ENCODE measurements at places on chromosomes 16 and 17.

GRCh38 chr17:17372856-17373520 lies 69.8 kb downstream of the NT5M start:
- DNase-seq, result no peak

GRCh38 chr17:65529761-65530522 lies 31.5 kb downstream of the AXIN2 start:
- no peak for DNase-seq

GRCh38 chr16:78896280-78896679 lies 704.3 kb downstream of the MAF start:
- DNase-seq, result no peak

- DNase-seq, result no peak
Observed at GRCh38 chr16:68490358-68490757, 42.0 kb upstream of the SMPD3 start.

- DNase-seq, result peak; percentile 47
Observed at GRCh38 chr17:73165616-73166404, 1.0 kb downstream of the SSTR2 start.

DNA sequence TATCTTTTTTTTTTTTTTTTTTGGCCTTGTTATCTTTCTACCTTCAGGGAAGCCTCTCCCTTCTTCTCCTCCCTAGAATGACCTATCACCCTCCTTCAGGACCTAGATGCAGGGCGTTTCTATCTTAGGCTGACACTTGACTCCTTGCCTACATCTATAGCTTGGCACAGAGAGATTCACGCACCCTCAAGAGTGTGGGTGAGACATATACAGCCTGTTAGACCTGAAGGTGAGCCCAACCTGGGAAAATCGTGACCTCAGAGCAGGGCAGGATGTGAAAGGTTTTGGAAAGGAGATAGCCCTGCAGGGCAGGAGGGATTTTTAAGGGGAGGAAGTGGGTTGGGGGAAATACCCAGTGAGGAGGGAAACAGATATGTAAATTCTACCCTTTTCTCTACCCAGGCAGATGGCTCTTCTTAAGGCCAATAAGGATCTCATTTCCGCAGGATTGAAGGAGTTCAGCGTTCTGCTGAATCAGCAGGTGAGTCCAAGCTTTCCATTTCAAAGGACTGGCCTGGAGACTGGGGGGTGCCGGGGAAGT lies at the start of gene AHSP:
AHSP (plus strand) TSS at position 167 of the 541 bp plus-strand sequence; CDS start at position 407, 240 bp downstream.
- DNase-seq, result no peak

- no peak for DNase-seq
Observed at GRCh38 chr17:44334727-44335126, 10.1 kb upstream of the SLC25A39 start.

- DNase-seq, result no peak
Observed at GRCh38 chr16:51579652-51580360, 428.7 kb upstream of the SALL1 start.

DNA sequence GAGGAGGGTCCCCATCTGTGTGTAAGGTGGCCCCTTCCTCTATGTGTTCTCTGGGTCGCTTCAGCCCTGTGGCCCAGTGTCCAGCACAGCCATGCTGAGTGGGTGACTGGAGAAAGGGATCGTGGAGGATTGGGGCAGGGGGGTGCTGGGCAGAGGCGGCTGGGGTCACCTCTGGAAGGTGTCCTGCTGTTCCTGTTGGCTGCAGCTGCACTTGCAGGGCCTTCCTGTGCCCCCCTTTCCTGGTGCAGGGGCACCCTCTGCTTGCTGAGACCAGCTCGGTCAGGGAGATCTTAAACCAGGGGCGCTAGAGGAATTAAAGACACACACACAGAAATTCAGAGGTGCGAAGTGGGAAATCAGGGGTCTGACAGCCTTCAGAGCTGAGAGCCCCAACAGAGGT lies 11.1 kb downstream of the IL32 start:
- no peak for DNase-seq

- no peak for DNase-seq
Observed at GRCh38 chr16:657487-657886, 8.3 kb downstream of the WDR90 start.

DNA sequence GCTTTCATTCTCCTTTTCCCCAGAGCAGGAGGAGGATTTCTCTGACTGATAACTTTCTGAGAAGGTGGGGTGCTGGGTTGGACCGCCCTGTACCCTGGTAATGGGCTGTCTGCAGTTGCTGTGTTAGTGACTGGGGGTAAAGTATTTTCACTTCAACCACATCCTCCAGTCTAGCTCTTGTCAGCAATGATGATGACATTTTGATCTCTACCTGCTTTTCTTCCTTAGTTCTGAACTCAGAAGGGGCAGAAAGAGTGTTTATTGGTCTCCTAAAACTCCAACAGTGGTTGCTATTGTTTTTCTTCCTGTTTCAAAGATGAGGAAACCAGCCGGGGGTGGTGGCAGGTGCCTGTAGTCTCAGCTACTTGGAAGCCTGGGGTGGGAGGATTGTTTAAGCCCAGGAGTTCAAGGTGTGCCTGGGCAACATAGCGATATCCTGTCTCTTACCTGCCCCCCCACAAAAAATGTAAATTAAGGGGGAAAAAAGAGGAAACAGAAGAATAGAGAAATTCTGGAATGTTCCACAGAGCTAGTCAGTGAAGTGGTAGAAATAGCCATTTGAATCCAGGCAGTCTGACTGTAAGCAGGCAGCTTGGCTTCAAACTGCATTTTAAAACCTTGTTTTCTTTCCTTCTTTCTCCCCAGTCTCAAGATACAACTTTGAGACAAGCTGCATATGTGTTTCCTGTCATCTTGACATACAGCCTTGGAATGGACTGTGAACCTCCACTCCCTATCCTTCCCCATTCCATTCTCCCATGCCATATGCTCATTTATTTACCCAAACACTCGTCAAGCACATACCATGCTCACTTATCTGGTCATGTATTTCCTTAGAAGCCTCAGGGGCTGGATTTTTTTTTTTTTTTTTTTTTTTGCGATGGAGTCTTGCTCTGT lies 3.3 kb upstream of the N4BP1 start:
- DNase-seq, result no peak

DNA sequence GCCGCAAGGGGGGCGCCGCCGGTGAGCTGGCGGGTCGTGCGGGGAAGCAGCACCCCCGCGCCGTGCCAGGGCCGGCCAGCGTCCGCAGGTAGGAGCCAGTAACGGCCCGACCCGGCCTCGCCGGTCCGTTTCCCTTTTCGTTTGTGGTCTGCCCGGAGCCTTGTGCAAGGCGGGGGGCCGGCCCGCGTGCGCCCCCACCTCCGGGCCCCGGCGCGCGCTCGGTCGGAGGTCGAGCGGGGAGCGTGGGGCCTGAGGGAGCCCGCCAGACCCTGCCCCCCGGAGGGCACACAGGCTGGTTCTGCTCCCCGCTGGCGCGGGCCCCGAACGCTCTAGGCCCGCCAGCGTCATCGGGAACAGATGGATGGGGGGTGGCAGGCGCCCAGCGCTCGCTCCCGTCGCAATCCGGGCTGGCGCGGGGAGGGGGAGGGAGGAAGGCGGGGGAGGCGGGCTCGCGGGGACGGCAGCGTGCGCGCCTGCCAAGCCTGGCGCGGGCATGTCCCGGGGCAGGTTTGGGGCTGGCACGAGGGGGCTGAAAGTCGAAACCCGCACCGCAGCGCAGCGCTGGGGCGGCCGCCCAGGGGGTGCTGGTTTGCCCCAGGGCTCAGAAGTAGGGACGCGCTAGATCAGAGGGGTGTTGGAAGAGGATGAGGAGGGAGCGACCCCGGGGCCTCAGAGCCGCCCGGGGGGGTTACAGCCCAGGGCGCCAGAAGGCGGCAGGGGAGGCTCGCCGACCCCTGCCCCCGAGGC lies 1.5 kb upstream of the GSE1 start:
- peak; percentile 75 for DNase-seq

DNA sequence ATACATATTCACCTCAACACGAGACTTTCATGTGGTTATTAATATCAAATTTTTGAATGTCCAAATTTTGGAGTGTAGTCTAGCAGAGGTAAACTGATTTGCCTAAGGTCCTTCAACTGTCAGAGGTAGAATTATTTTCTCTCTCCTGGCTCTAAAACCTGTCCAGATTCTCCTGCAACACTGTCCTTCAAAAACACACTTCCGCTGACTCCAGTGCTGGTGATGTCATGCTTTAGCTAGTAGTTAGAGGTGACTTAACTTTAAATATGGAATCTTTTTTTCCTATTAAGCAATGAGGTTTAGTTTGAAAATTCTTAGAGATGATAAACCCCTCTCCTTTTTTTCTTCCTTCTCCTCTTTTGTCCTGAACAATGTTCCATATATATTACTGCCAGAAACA lies 10.8 kb upstream of the CBLN1 start:
- no peak for DNase-seq

DNA sequence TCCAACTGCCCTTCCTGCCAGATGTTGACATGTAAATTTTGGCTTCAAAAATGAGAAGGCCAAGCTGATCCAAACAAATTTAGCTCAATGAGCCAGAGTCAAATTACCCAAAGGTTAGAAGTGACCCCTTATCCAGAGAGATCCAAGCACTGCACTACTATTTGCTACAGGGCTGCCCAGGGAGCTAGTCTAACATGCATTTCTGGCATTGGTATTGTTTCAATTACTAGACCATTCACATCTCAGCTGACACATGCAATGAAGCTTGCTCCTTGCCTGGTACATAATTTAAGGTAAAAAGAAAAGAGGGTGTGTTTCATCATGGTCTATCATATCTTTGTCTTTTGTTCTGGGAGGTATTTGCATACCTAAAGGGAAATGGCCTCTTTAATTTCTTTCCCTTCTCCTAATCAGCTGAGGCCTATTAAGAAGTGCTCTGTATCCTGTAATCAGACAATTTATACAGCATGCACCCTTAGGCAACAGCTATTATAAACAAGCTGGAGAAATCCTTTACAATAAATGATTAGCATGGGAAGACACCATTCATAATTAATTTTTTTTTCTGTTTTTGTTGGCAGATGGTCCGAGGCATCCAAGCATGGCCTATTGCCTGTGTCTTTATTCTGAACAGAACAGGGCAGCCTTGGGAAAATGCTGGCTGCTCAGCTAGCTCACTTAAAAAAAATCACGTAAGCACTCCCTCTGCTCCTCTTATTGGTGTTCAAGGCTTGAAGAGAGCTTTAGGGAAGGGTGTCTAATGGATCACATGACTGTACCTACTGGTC lies 161.5 kb upstream of the SALL1 start:
- no peak for DNase-seq

GRCh38 chr17:61317779-61318178 lies 81.9 kb upstream of the TBX2 start:
- DNase-seq, result no peak

DNA sequence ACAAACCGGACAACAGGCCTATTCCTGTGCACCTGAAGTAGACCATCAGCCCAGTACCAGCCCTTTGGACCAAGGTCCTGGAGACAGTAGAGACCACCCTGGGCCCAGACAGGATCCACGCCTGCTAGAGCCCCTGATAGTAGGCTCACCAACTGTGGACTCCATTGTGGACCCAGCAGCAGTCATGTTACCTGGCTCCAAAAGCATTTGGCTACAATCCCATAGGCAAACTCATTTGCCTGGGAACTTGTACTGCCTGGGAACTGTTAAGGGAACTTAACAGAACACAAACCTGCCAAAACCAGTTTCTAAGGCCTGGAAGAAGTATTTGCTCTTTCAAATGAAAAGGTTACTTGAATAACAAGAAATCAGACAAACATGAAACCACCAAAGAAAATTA lies 10.0 kb upstream of the ACSM1 start:
- no peak for DNase-seq

DNA sequence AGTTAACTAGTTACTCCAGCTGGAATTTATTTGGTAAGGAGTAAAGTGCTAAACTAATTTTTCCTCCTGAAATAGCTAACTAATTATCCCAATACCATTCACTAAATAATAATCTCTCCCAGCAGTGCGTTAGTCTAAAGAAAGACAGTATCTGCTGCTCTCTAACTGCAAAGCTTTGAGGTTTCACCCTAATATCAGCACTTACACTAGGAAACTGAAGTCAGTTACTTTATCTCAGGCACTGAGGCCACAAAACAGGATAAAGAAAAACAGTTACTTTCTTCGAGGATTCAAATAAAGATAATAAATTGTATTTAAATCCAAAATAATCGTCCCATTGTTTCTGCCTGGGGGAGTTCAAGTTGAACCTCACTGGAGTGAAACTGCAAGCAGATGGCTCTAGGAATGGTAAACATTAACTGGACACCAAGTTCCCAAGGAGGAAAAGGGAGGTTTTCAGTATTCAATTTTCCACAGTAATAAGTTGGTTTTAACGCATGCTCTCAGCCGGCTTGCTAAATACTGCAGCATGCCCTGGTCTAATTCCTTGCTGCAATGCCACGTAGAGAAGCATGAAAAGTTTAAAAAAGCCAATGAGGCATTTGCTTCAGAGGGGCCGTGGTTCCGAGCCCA lies 20.0 kb upstream of the FOXJ1 start:
- DNase-seq, result no peak

DNA sequence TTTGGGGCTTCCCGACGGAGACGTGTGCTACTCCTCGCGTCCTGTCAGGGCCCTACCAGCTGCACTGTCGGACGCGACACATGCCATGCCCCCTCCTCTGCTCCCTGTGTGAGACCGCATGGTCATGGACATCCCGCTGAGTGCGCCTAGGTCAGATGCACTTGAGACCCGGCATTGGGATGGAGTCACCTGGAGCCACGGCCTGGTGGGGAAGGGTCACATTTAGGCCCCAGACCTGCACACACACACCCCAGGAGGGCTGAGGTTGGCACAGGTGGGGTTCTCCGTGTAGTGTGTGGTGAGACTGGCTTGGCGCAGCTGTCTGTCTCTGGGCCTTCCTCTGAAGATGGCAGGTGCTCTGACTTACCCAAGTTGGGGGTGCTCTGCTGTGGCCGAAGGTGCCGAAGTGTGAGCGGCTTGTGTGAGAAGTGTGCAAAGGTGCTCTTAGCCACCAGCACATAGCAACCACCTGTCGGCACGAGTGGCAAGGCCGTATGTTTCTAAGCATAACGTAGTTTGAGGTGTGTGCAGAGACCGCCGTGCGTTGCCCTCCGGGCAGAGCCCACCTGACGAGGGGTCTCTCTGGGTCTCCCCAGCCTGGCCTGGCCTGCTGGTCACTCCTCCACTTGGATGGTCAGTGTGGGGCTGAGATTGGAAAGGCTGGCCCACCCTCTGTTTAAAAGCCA lies 108.6 kb downstream of the BANP start:
- no peak for DNase-seq

DNA sequence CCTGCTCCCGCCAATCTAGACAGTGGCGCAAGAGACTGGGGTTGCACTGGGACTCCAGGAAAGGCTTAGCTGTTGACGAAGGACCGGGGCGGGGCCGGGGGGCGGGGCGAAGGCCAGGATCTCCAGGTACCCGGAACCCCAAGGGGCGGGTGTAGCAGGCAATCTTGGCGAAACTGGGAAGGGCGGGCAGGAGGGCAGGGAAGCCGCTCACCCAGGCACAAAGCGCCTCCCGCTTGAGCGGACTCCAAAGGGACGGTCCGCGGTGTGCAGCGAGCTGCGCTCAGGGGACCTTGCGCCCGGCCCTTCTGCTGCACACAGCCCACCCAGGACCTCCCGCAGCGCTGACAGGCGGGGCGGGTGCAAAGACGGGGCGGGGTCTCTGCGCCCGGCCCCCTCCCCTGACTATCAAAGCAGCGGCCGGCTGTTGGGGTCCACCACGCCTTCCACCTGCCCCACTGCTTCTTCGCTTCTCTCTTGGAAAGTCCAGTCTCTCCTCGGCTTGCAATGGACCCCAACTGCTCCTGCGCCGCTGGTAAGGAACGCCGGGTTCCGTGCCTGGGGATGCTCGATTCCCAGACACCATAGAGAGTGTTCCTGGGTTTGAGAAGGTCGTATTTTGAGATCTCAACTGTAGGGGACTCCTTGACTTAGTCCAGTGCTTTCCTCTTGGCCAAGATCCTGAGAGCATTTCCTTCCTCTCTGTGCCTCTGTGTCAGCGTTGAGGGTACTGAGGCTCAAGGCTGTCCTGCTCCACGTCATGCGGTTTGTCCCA lies at the start of gene MT1F:
MT1F (plus strand) TSS at position 405 of the 772 bp plus-strand sequence; CDS start at position 505, 100 bp downstream.
- DNase-seq, result peak; percentile 72

- DNase-seq, result peak; percentile 56
Observed at GRCh38 chr17:64262198-64262999, 661 bp downstream of the TEX2 start.
